CD4-positive, alpha-beta memory T cell (primary cell): ENCODE measurements at places on chromosomes 2 and 18.

- no peak for DNase-seq
These were observed 82.8 kb upstream of the HAAO start for GRCh38 chr2:42874949-42875801.

DNA sequence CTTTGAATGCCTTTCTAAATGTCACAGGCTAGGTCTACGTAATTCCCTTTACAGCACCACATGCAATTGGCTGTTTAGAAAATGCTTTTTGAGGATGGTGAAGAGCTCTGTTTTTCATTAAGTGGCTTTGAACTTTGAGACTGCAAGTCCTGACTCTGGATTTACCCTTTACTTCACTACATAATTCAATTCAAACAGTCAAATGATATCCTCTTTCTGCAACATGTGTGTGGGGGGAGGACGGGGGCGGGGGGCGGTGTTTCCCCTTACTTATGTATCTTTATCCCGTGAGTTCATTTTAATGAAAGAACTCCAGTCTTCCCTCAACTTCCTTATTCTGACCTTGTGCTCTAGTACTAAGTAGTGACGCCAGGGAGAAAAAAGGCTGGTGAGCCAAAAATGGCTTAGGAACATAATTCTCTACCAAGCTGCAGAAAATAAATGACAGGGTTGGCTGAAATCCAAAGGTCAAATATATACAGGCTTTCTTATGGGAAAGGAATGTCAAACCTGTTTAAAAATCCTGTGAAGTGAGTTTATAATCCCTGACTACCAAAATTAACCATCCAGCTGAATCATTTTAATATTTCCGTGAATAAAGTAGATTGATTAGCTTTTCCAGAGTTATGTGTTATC is 119.6 kb downstream of the SLC8A1 start:
- DNase-seq = no peak

DNA sequence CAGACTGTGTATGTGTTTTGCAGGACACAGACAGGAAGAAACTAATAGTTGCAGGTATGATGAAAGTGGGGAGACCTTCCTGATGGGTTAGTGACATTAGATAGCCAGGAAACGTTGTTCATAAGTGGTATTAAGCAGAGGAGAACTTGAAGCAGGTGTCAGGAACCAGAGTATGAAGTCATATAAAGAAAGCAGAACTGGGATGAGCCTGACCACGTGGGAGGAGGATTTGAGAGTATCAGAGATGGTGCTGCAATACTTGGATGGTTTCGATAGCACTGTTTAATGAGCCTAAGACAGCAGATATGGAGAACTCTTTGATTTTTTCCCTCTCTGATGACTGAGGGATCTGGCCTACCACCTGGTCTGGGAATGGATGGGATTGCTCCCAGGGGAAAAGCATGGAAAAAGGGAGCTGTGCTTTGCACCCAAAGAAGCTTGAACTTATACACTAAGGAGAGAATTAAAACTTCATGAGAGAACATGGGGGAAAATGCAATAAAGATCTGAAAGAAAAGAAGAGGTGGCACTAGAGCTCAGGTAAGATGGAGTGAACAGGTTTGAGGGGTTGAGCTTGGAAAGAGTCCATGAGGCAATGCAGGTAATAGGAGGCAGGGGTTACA is 226.0 kb upstream of the LRRTM1 start:
- no peak for DNase-seq

DNA sequence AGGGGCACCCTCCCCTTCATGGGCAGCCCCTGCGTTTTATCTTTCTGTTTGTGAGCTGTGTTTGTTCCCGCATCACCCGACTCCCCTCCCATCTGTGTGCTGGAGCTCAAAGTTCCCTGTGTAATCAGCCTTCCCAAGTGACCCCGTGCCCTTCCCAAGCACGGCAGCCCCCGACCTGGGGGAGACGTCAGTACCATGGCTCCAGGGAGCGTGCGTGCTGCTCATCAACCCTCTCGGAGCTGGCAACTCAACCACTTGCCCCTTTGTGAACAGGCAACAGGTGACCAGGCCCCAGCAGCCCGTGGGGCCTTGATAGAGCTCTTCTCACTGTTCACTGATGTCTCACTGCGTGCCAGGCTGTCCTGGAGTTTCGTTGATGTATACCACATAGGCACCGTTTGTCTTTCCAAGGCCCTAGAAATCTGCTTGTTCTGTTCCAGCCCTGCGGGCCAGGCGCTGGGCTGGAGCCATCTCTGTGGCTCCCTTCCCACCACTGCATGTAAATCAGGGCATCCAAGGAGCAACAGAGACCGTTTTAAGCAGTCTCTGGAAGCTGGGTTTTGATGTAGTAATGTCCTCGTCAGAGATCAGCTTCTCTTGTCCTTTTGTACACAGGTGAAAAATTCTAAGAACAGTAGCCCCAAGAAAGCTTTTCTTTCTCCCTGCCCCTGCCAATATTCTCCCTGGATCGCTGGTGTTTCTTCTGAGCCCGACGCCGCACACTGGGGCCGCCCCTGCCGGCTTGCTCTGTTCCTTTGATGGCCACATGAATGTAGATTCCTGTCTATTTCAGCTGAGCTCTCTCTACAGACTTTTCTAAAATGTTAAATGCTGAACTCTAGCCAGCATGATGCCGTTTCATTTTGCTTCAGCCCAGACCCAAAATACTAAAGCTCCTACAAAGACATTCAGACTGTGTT is 107.0 kb upstream of the PTPRM start:
- no peak for DNase-seq

DNA sequence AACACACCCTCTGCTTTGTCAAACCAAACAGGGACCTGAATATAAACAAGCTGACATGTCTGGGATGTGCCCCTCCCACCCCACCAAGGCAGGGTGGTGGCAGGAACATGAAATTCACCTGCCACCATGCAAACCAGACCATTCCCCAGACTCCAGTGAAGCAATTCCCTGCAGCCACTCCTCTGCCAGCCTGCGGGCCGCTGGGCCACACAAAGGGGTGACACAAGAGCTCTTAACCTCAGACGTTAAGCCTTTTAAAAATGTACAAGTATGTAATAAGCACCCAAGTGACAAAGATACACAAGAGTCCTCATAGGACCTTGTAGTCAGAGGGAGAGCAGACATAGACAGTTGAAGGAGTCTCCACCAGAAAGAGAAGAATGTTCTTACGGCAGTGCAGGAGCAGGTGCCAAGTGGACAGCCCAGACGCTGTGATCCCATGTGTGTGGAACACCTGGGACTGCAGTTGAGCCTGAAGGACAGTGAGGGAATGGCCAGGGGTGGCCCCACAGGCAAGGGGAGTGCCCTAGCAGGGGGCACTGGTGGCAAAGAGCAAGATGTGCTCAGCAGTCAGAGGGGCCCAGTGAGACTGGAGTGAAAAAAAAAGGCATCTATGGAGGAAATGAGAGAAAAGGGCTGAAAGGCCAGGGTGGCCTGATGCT is 36.9 kb downstream of the CRACDL start:
- no peak for DNase-seq

DNA sequence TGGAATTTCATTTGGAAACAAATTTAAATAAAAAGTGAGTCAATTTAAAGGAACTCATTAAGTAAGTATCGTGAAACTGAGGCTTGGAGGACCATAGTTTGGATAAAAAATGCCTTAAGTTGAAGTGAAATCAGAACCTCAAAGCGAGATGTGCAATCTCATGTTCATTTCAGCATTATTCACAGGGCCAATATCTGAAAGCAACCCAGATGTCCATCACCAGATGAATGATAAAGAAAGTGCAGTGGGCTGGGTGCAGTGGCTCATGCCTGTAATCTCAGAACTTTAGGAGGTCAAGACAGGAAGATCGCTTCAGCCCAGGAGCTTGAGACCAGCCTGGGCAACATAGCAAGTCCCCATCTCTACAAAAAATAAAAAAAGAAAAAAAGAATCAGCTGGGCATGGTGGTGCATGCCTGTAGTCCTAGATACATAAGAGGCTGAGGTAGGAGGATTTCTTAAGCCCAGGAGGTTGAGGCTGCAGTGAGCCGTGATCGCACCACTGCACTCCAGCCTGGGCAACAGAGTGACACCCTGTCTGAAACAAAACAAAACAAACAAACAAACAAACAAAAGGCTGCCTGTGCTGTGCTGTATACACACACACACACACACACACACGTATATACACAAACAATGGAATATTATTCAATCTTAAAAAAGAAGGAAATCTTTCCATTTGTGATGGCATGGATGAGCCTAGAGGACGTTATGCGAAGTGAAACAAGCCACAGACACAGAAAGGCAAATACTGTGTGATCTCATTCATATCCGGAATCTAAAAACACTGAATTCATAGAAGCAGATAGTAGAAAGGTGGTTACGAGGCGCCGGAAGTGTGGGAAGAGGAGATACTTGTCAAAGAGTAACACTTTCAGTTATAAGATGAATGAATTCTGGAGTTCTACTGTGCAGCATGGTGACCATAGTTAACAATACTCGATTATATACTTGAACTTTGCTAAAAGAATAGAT is 14.5 kb downstream of the SH3RF3 start:
- DNase-seq = peak; percentile 73

- no peak for DNase-seq
These were observed 14.3 kb upstream of the ECEL1 start for GRCh38 chr2:232501794-232502390.

DNA sequence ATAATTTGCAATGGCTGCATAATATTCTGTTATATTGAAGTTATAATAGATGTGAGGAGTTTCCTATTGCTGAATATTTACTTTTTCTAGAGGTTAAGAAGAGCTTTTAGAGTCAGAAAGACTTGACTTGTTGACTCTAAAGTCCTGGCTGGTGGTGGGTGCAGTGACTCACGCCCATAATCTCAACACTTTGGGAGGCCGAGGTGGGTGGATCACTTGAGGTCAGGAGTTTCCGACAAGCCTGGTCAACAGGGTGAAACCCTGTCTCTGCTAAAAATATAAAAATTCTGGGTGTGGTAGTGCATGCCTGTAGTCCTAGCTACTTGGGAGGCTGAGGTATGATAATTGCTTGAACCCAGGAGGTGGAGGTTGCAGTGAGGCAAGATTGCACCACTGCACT is 33.9 kb upstream of the ATIC start:
- no peak for DNase-seq

DNA sequence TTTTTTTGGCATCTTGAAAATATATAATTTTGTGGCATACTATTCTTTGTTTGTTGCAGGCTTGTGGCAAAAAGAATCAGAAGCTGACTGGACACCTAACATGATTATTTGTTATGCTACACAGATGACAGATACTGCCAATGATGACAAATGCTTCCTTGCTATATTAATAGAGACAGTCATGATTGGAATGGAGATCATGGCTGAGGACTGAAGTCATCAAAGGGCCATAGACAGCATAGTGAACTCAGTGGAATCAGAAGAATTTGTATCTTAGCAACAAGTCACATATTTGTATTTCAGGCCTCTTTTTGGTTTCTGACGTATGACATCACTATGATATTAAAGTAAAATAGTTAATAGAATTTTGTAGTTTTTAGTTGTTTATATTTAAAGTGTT is 1003.8 kb upstream of the DDX18 start:
- no peak for DNase-seq

GRCh38 chr2:190470256-190470826 is 62.2 kb downstream of the MFSD6 start:
- DNase-seq = no peak

GRCh38 chr2:114127372-114127771 is 237.5 kb downstream of the ACTR3 start:
- DNase-seq = no peak

DNA sequence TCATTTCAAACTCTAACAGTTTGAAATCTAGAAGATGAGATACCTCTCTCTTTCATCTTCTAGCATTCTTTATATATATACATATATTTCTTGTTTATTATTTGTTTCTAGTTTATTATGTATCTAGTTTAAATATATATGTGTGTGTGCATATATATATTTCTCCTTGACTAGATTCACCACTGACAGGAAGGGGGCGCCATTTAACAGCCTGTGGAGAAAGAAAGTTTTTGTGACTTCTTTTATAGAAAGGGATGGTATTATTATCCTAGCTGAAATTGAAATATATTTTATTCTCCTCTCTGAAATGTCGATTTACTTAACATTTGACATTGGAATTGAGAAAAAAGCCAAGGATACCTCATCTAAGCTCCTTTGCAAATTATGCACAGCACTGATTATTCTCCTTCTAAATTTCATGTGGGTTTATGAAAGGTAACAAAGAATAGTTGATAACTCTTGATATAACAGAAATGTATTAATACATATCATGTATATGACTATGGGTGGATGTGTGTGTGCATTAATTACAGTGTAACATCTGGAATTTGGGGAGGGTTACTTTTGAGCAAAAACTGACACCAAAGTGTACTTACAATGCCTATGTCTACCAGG is 160.7 kb upstream of the NT5C1B start:
- DNase-seq = peak; percentile 5

GRCh38 chr18:48947560-48947959 is 3.2 kb downstream of the SMAD7 start:
- DNase-seq = no peak

DNA sequence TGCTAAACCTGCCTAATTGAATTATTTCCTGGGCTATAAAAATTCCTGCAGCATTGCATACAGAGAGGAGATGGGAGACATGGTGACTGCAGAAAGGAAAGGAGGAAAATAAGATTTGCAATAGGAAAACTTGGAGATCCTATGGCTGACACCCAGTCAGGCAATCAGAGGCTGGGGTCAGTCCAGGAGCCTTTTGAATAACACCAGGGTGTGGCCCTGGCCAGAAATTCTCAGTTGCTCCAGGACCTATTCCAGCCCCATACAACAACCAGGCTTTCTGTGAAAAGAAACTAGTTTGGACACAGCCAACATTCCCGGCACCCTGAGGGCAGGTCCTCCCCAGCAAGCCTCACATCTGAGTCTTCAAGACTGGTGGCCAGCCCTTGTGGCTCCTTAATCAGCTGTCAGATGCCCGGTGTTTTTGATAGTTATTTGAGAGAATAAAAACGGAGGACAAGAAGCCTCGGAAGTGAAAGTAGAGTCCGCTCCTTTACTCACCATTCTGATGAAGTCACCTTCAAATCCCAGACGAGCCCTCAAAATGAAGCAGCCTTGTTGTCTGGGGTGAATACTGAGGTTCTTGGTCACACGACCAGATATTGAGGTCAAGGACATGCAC is 31.1 kb upstream of the GMCL1 start:
- DNase-seq = no peak

DNA sequence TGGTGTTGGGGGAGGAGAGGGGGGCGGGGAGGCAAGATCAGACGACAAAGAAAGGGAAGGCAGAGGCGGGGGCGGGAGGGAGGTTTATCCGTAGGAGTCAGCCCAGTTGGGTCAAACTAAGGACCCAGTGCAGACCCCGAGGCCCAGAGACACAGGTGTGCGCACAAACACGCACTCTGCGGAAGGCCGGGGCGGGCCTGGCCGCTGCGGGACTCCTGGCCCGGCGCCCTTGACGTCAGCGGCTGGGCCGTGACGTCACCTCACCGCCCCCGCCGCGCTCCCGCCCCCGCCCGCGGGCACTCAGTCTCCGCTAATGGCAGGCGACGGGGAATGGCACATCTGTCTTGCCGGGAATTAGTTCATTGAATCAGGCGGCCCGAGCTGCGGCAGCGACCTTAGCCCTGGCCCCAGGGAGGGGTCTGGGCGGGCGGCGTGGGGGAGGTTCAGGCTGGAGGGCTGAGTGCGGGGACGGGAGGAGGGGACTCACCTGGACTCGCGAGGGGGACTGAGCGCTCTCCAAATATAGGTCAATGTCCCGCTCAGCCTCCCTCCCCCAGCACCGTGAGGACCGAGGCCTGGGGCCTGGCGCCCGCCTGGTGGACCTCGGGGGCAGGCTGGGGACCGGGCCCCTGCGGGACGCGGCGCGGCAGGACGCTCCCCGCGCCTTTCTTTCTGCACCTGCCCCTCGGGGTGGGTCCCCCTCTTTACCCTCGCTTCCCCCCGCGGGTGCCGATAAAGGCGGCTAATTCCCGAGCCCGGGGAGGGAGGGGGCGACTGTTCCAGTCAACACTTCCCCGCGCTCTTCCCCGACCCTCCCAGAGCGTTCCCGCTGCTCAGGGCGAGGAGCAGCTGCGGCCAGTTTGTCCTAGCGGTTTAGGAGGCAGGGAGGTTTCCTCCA is 15.5 kb upstream of the ECEL1 start:
- DNase-seq = peak; percentile 70
